Neural crest cell (in vitro differentiated cells): ENCODE measurements at places on chromosomes 1 and 21. TPM values are rescaled to one million over a fixed set of nuclear protein-coding genes. Genes with fewer than 3 reads are reported as not detected.

The GJA8 gene
- not detected in 2 replicates for total RNA-seq

The ERG gene
- total RNA-seq: 0.19 and 0.61 TPM in 2 replicates

The S100B gene
- total RNA-seq: 29.9 and 37.3 TPM in 2 replicates

The IL12RB2 gene
- total RNA-seq: 0.19 and 0.36 TPM in 2 replicates

The OR2L8 gene
- not detected in 2 replicates for total RNA-seq

The CAMTA1 gene
- 109 and 110 TPM in 2 replicates for total RNA-seq

The SH2D1B gene
- total RNA-seq: not detected in 2 replicates

The RNF223 gene
- not detected in 2 replicates for total RNA-seq

The MYBPHL gene
- total RNA-seq: 0.82 TPM in 1 of 2 replicates, not detected in the other

The ERICH3 gene
- total RNA-seq: 0.32 TPM in 1 of 2 replicates, not detected in the other

The CFAP74 gene
- 0.12 and 0.32 TPM in 2 replicates for total RNA-seq

The LCE1C gene
- total RNA-seq: not detected in 2 replicates

The RIPK4 gene
- not detected in 2 replicates for total RNA-seq

The HNRNPU gene
- 695 and 719 TPM in 2 replicates for total RNA-seq

The WDR64 gene
- total RNA-seq: 0.32 TPM in 1 of 2 replicates, not detected in the other

The KIFAP3 gene
- total RNA-seq: 19.2 and 19.6 TPM in 2 replicates

The ERVH48-1 gene
- total RNA-seq: not detected in 2 replicates

The CD1B gene
- total RNA-seq: not detected in 2 replicates

The ZNF670 gene
- total RNA-seq: 12.2 and 13.2 TPM in 2 replicates

The RAB42 gene
- 1.5 and 2.8 TPM in 2 replicates for total RNA-seq

The S100A14 gene
- not detected in 2 replicates for total RNA-seq

The NPHS2 gene
- not detected in 2 replicates for total RNA-seq

The S100A8 gene
- not detected in 2 replicates for total RNA-seq

The LIN28A gene
- total RNA-seq: 445 and 455 TPM in 2 replicates

The CELSR2 gene
- total RNA-seq: 97.1 and 99.2 TPM in 2 replicates

The PADI2 gene
- total RNA-seq: 0.16 and 0.20 TPM in 2 replicates

The MEGF6 gene
- total RNA-seq: 36.7 and 38.8 TPM in 2 replicates

The PODN gene
- total RNA-seq: 0.43 and 0.65 TPM in 2 replicates

The NUCKS1 gene
- total RNA-seq: 440 and 491 TPM in 2 replicates

The HSD3B2 gene
- total RNA-seq: not detected in 2 replicates

The TTF2 gene
- total RNA-seq: 66.7 and 69.8 TPM in 2 replicates

The CELA2A gene
- not detected in 2 replicates for total RNA-seq

The CYP4Z1 gene
- total RNA-seq: not detected in 2 replicates

The IL19 gene
- not detected in 2 replicates for total RNA-seq

The TBX19 gene
- total RNA-seq: 0.68 and 0.93 TPM in 2 replicates

The ADORA1 gene
- total RNA-seq: 1.9 and 2.0 TPM in 2 replicates

The SLC44A3 gene
- total RNA-seq: 0.64 and 0.77 TPM in 2 replicates

The KANK4 gene
- total RNA-seq: 5.4 and 6.5 TPM in 2 replicates

The NES gene
- 248 and 265 TPM in 2 replicates for total RNA-seq

The ENAH gene
- total RNA-seq: 179 and 181 TPM in 2 replicates

The LCE1D gene
- total RNA-seq: not detected in 2 replicates

The KCNK1 gene
- total RNA-seq: 0.41 and 0.56 TPM in 2 replicates

The OR2L5 gene
- not detected in 2 replicates for total RNA-seq

The OR14K1 gene
- not detected in 2 replicates for total RNA-seq

The E2F2 gene
- total RNA-seq: 23.5 and 23.7 TPM in 2 replicates
